Femur (tissue), 1 donor: ENCODE measurements at places on chromosomes 7 and 10.

DNA sequence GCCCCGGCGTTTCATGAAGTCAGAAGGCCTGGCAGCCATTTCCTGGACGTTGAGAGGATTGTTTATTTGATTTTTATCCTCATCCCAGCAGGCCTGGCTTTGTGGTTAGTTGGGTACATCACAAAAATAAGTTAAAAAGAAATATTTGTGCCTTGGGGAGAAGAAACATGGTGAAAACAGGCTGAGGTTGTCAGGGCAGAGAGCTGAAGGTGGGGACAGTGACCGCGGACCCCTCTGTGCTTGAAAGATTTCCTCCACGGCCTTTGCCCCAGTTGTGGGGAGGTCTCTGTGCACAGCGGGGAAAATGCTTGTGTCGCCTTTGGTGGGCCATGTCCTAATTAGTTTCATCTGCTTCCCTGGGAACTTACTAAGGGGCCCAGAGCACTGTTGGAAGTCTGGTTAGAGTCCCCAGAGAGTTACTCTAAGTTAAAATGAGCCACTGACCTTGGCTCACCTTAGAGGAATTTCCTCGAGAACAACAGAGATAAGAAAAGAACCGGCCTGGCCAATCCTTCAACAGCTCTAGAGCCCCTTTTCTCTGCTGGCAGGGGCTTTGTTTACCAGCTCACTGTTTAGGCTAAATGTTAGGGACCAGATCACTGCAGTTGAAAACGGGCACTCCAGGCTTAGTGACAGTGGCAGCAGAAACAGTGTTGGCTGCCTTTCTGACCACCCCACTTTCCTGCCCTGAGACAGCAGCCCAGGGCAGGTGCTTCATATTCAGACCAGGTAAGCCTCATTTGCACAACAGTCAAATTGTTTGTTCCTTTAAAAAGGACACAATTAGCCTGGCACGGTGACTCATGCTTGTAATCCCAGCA is 37.9 kb downstream of the CRCP start:
- DNase-seq: no peak

DNA sequence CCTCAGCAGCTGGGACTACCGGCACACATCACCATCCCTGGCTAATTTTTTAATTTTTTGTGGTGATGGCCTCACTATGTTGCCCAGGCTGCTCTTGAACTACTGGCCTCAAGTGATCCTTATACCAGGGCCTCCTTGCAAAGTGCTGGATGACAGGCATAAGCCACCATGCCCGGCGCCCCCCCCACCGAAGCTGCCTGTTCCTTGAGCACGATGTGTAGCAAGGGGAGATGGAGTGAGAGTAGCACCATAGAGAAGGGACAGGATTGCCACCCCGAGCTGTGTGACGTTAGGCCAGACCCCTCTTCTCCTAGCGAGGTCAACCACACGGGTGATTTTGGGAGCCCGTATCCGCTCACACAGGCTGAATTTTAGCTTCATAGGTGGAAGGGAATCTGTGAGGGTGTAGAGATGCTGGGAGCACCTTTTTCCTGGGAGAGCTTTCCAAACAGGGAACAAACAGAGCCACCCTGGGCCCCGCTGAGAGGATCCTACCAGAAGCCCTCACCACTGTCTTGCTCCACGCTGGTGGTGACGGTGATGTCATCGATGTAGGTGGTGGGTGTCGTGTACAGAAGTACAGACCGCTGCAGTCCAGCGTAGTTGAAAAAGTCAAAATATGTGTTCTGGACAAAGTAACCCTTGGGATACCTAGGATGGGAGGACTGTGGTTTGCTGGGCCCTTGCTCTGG is 3.0 kb downstream of the GUSB start:
- no peak for DNase-seq

GRCh38 chr7:26618898-26619297 is 245.5 kb downstream of the SKAP2 start:
- no peak for DNase-seq

DNA sequence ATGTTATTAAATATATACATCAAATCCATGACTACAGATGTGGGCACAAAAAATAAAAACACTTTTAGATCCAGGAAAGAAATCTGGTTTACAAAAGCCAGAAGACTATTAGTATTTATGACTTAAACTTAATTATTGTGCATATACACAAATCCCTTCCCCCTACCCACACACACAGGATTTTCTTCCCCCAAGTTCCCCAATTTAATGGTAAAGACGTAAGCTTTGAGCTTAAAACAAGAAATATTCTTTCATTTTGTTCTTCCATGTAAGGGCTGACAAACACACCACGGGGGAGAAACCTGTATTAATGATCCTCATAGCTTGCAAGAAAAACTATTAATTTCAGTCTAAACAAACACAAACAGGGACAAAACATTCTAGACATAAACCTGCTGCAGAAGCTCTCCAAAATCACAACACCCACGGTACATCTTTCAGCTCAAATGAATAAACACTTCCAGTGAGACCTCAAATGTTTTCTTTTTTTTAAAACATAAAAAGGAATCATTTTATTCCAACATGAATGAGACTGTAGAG is 28.5 kb downstream of the OSBPL3 start:
- no peak for DNase-seq

DNA sequence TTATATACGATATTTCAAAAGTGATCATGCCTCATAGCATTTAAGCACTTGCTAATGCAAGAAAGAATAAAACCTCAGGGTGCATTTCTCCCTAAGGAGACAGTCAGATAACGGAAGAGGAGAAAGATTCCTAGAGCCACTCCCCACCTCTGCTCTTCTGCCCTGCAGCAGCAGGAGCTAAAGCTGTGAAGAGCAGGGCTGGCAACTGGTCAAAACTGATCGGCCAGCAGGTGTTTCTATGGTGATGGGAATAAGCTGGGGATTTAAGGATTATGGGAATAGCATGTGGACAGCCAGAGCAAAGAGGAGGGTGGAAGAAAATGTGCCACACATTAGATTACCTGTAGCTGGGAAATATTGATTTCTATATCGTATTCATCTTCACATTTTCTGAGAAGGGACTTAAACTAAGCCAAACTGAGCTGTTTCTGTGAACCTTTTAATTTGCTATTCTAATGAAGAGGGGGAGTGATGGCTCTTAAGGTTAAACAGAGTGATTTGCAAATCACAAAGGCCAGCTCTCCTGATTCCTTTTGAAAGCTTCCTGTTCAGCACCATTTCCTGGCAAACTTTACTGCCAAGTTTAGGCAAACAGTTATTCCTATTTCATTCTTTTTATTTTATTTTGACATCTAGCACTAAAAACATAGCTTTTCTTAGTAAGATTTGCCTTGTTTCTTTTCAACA is 268.9 kb upstream of the PFKP start:
- DNase-seq: no peak

GRCh38 chr10:77949167-77949566 is 22.6 kb upstream of the DLG5 start:
- peak; percentile 36 for DNase-seq
